SJCRH30 (cell line): ENCODE measurements at places on chromosomes 6 and 20. TPM values are rescaled to one million over a fixed set of nuclear protein-coding genes. Genes with fewer than 3 reads are reported as not detected.
A peak's percentile ranks its signal among the peaks of the same experiment; 100 is the strongest.

Gene MSH5
- 12.9 and 13.4 TPM in 2 replicates for total RNA-seq

Gene ID4
- 0.66 and 1.2 TPM in 2 replicates for total RNA-seq

Gene FBXO9
- 23.7 and 27.4 TPM in 2 replicates for total RNA-seq

Gene BMP2
- not detected in 2 replicates for total RNA-seq

Gene SLC26A8
- not detected in 2 replicates for total RNA-seq

Gene MLIP
- 2.8 TPM in 2 replicates for total RNA-seq

Gene CALHM4
- total RNA-seq: not detected in 2 replicates

Gene KIAA1755
- total RNA-seq: 1.4 TPM in 2 replicates

Gene NHLRC1
- not detected in 2 replicates for total RNA-seq

GRCh38 chr6:18693881-18694280 lies 306.7 kb downstream of the RNF144B start:
- no peaks in the 10 kb centered on the region for H3K36me3 ChIP-seq
- no peak overlapping the region for H3K27ac ChIP-seq
- no peaks in the 10 kb centered on the region for H3K4me1 ChIP-seq

DNA sequence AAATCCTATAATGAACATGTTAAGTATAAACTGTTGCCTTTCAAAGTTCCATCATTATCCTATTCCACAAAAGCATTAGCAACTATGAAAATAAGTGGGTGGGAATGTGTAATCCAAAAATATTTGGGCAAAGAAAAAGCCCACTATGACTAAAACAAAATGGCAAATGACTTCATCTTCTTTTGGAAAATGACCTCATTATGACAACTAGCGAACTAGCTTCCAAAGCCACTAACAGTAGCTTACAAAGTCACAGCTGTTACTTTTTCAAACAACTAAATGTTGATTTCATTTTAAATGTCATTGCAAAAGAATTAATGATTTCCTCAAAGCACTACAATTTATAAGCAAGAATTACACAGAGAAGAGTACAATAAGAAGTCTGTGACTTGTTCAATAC lies 49.8 kb upstream of the RUNX2 start:
- no peaks in the 10 kb centered on the region for H3K36me3 ChIP-seq
- H3K27ac ChIP-seq: no peak overlapping the region
- no peak for DNase-seq
- H3K4me3 ChIP-seq: no peak overlapping the region
- no peaks in the 10 kb centered on the region for H3K27me3 ChIP-seq

DNA sequence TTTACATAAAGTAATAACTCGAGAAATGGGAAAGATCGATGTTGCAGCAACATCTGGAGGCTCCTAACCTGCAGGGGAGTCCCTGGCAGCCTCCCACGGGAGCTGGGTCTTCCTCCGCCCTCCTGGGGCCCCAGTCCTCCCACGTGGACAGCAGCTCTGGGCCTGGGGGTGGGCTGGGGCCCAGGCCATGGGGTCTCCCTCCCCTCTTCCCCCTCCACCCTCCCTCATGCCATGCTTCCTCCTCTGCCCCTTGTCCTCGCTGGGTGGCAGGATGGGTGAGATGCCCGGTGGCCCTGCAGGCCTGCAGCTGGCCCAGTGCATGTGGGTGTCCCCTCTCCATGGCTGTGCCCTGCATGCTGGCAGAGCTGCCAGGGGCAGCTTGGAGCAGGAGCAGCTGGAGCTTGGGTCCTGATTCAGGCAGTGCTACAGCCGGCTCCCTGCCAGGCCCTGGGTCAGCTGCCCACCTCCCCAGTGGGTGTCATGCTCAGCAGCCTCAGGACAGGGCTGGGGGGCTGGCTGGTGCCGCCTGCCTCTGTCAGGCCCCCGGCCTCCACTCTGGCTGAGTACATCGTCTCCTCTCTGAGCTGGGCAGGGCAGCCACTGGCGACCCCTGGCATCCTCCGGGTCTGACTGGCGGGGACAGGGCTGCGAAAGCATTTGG lies 48.9 kb upstream of the BHLHE23 start:
- no peak for DNase-seq
- no peaks in the 10 kb centered on the region for H3K36me3 ChIP-seq
- peaks cover 7% of the 10 kb centered on the region for H3K4me1 ChIP-seq
- no peak overlapping the region for H3K4me3 ChIP-seq
- peaks cover 49% of the 10 kb centered on the region for H3K27me3 ChIP-seq

DNA sequence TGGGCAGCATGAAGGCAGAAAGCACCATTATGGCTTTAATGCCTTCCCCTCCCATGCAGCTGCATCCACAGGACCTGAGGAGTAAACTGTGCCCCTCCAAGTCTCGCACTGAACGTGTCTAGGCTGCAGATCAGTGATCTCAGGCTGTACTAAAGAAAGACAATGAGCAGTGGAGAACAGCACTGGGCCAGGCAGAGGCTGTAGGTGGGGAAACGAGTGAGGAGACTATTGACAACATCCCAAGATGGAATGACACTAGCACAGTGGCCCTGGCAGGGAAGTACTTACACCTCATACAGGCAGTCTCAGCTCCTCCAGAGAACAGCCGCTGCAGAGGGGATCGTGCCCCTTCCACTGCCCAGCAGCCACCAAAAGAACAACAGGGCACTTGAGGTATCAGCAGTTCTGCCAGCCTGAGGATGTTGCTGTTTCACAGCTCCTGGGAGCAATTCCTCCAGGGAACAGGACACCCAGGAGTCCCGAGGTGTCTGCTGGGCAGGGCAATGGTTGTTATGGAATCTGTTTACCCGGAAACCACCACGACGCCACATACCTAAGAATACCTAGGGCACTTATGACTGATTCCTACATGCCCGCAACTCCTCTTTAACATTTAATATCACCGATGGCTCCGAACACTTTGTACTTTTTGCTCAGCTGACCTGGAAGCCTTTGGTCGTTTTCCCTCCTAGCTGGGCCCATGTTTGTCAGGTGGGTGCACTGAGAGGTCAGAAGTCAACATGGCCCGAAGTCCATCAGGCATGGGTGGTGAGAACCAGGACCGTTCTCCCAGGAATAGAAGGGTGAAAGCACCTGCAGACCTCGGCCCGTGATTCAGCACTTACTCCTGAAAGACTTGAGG lies 79.1 kb downstream of the SLC22A23 start:
- no peaks in the 10 kb centered on the region for H3K27me3 ChIP-seq
- no peak overlapping the region for H3K27ac ChIP-seq
- H3K36me3 ChIP-seq: no peaks in the 10 kb centered on the region
- H3K4me3 ChIP-seq: no peak overlapping the region
- H3K4me1 ChIP-seq: no peaks in the 10 kb centered on the region

DNA sequence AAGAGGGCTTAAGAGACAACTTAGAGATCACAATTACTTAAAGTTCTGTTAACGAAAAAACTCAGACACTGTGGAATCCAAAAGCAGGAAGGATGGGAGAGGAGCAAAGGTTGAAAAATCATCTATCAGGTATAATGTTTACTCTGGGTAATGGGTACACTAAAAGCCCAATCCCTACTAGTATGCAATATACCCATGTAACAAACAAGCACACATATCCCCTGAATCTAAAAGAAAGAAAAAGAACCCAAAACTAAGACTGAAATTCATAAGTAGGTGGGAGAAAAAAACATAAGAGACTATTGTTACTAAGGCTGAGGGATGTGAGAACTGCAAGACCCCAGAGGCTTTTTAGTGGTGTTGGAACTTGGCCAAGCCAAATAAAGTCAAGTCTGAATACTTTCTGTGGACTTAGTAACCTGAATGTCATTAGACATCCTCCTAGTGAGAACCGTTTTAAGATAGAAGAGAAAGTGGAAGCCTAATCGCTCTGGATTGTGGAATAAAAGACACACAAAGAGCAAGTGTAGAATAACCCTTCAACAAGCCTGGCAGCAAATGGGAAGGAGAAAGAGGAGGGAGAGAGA lies 189.4 kb upstream of the RNF217 start:
- H3K27ac ChIP-seq: no peak overlapping the region
- peak; percentile 7 for DNase-seq
- no peaks in the 10 kb centered on the region for H3K4me1 ChIP-seq
- H3K27me3 ChIP-seq: no peaks in the 10 kb centered on the region

DNA sequence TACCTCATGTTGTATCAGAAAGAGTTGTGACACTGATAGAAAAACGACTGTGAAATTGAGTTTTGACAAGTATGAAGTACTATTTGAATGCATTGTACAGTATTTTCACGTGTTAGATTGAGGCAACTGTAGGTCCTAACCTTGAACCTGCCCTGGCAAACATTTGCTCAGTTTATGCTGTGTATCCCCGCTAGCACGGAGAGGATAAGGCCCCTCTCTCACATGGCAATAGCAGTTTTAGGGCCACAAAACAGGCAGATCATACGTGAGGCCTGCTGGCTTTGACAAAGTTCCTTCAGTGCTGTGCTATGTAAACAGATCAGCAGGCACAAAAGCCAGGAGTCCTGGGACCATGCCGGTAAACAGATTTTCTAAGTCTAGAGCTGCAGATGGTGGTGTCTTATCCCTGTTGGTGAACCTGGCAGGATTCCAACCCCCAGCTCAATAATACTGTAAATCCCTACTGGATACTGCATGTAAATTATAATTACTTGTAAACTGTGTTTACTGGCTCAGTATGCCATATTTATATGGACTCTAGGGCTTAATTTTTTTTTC lies 23.8 kb upstream of the FAM217A start:
- no peaks in the 10 kb centered on the region for H3K4me1 ChIP-seq
- no peaks in the 10 kb centered on the region for H3K36me3 ChIP-seq
- H3K4me3 ChIP-seq: no peak overlapping the region
- peak; percentile 48 for DNase-seq
- H3K27me3 ChIP-seq: no peaks in the 10 kb centered on the region

GRCh38 chr6:19432966-19433498 lies 404.1 kb upstream of the ID4 start:
- H3K36me3 ChIP-seq: no peaks in the 10 kb centered on the region
- H3K4me3 ChIP-seq: no peak overlapping the region
- DNase-seq: no peak
- no peak overlapping the region for H3K27ac ChIP-seq
- no peaks in the 10 kb centered on the region for H3K4me1 ChIP-seq

DNA sequence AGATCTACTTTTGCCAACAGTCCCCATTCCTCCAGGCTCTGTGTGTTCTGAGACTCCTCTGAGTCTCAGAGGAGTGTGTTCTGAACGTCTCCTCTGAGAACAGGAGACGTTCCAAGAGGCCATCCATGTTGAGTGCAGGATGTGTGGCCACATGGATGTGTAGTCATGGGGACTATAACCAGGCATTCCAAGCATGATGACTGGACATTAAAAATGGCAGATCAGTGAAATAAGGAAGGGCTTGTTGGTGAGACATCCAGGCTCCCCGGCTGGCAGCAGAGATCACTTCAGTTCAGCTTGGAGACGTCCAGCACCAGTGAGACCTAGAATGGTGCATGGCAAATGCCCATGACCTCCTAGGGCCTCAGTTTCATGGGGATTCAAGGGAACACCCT lies 34.3 kb upstream of the POU5F1 start:
- H3K4me1 ChIP-seq: no peaks in the 10 kb centered on the region
- H3K36me3 ChIP-seq: no peaks in the 10 kb centered on the region
- no peak overlapping the region for H3K4me3 ChIP-seq

GRCh38 chr6:112037783-112038216 lies 16.1 kb upstream of the CCN6 start:
- H3K36me3 ChIP-seq: no peaks in the 10 kb centered on the region
- H3K4me1 ChIP-seq: peaks cover 6% of the 10 kb centered on the region
- no peaks in the 10 kb centered on the region for H3K27me3 ChIP-seq
- peak; percentile 58 for DNase-seq
- no peak overlapping the region for H3K4me3 ChIP-seq
- H3K27ac ChIP-seq: no peak overlapping the region; the same call in 1 of the 2 replicates

GRCh38 chr6:125780540-125781313 lies 10.0 kb upstream of the NCOA7 start:
- 0 out of 2 replicates have a peak, but pooled peaks cover 5% of the 10 kb centered on the region for H3K4me1 ChIP-seq
- H3K27ac ChIP-seq: peak overlapping the region; percentile 62
- H3K4me3 ChIP-seq: peak overlapping the region; percentile 79
- peak; percentile 61 for DNase-seq

GRCh38 chr6:30101444-30102413 lies 11.2 kb downstream of the TRIM31 start:
- no peaks in the 10 kb centered on the region for H3K27me3 ChIP-seq
- no peaks in the 10 kb centered on the region for H3K36me3 ChIP-seq
- H3K4me1 ChIP-seq: peaks cover 15% of the 10 kb centered on the region; the same call in 1 of the 2 replicates
- peak; percentile 83 for DNase-seq

- no peaks in the 10 kb centered on the region for H3K36me3 ChIP-seq
- no peak for DNase-seq
- no peak overlapping the region for H3K4me3 ChIP-seq
- no peaks in the 10 kb centered on the region for H3K4me1 ChIP-seq
Observed at GRCh38 chr6:119612911-119613381, 263.4 kb upstream of the MAN1A1 start.

DNA sequence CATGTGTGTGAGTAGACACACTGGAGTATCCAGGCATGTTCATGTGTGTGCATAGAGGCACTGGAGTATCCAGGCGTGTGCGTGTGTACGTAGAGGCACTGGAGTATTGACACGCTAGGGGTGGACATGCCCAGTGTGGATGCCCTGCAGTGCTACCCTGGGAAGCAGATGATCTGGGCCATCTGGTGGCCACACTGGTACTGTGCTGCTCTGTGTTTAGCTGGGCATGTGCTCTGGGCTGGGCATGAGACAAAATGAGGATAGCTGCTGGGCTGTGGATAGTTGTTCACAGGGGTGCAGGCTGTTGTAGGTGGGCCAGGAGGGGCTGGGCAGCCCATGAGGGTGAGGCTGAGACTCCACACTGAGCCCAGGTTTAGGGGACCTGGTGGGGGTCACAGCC lies 24.0 kb upstream of the NPBWR2 start:
- 0 out of 2 replicates have a peak, but pooled peaks cover under 1% of the 10 kb centered on the region for H3K27me3 ChIP-seq
- H3K4me3 ChIP-seq: no peak overlapping the region
- peak; percentile 25 for DNase-seq
- H3K36me3 ChIP-seq: no peaks in the 10 kb centered on the region
- H3K27ac ChIP-seq: no peak overlapping the region
- H3K4me1 ChIP-seq: no peaks in the 10 kb centered on the region

GRCh38 chr6:129884211-129884610 lies 23.1 kb upstream of the TMEM244 start:
- peak; percentile 27 for DNase-seq
- no peaks in the 10 kb centered on the region for H3K27me3 ChIP-seq
- no peak overlapping the region for H3K4me3 ChIP-seq
- H3K36me3 ChIP-seq: no peaks in the 10 kb centered on the region
- H3K27ac ChIP-seq: no peak overlapping the region

DNA sequence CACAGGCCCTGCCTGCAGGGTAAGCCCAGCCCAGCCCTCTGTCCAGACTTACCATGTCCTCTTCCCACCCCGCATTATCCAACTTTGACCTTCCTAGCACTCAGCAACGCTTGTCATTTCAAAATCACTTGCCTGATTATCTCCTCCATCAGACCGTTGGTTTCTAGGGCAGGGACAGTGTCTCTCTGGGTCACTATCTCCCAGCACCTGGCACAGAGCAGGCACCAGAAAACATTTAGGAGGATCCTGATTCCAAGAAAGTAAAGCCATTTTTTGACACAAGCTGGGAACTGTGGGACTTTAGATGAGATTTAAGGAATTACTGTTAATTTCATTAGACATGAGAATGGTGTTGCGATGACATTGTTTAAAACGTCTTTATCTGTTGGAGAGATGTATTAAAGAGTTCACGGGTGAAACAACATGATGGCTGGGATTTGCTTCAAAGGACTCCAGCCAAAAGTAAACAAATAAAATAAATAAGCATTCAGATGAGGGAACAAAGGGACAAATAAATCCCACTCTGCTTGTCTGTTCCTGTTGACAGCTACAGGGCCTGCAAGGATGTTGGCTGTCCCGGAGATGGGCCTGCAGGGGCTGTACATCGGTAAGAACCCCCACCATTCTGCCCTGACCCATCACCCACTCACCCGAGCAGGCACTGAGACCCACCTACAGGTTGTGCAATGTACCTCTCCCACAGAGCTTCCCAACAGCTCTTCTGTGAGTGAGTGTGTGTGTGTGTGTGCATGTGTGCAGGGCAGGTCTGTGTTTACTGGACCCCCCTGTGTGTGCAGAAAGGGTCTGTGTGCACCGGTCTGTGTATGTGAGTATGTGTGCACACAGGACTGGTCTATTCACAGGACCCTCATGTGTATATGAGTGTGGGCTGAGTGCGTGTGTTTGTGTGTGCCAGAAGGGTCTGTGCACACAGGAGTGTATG lies 5.9 kb downstream of the HSPA12B start:
- H3K4me1 ChIP-seq: no peaks in the 10 kb centered on the region
- no peak overlapping the region for H3K27ac ChIP-seq
- H3K36me3 ChIP-seq: no peaks in the 10 kb centered on the region
